ENCODE measurements at places on chromosomes 1 and 21. TPM values are rescaled to one million over a fixed set of nuclear protein-coding genes. Genes with fewer than 3 reads are reported as not detected.

The OR2G6 gene
- not detected for total RNA-seq

GRCh38 chr1:89098857-89099256, 27.1 kb downstream of the GBP2 start:
- no peaks in the 10 kb centered on the region for H3K27me3 ChIP-seq
- H3K4me1 ChIP-seq: no peaks in the 10 kb centered on the region
- H3K27ac ChIP-seq: no peak overlapping the region
- H3K36me3 ChIP-seq: no peaks in the 10 kb centered on the region

DNA sequence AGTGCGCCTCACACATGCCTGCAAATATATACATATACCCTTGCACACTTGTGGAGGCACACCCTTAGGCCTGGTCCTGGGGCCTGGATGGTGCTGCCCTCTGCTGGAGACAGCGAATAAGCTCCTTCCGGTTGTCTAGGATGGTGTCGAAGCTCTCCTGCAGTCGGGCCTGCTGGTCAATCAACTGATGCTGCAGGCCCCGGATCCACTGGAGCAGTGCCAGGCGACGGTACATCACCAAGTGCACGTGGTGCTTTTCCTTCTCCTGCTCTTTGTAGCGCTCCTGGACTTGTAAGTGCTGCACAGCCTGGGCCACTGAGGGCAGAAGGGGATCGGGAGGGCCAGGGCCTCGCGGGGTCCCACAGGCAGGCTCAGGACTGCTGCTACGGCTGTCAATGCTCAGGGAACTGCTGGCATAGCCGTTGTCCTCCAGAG, 3.1 kb downstream of the C1orf216 start:
- no peaks in the 10 kb centered on the region for H3K27me3 ChIP-seq
- no peaks in the 10 kb centered on the region for H3K4me1 ChIP-seq
- H3K27ac ChIP-seq: no peak overlapping the region
- DNase-seq: peak; percentile 57

- no peaks in the 10 kb centered on the region for H3K36me3 ChIP-seq
- H3K4me1 ChIP-seq: no peaks in the 10 kb centered on the region
- no peak for DNase-seq
- H3K27ac ChIP-seq: no peak overlapping the region
- H3K4me3 ChIP-seq: no peak overlapping the region
- no peaks in the 10 kb centered on the region for H3K27me3 ChIP-seq
Measured at GRCh38 chr21:44618504-44618903, 6.6 kb downstream of the KRTAP10-8 start.

DNA sequence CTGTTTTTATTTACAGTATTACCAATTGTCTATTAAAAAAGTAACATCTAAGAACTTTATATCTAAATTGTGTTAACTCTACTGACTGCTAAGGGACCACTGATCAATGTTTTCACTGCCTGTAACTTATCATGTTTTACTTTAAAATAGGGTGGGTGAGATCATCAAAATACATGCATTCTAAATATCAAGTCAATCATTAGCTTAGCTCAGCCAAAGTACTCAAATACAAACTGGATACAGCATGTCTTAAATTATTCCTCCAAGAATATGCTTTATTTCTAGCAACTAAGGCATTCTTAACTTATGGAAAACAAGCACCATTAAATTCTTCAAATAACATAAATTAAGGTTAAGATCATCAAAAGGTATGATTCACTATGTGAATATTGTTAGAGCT, 638.7 kb upstream of the RGS18 start:
- H3K36me3 ChIP-seq: no peaks in the 10 kb centered on the region
- H3K4me1 ChIP-seq: peaks cover 6% of the 10 kb centered on the region
- H3K27me3 ChIP-seq: no peaks in the 10 kb centered on the region
- DNase-seq: no peak

The CLEC20A gene
- total RNA-seq: not detected

GRCh38 chr1:15206418-15207030, 40.5 kb upstream of the FHAD1 start:
- peak overlapping the region; percentile 53 for H3K27ac ChIP-seq
- no peak overlapping the region for H3K4me3 ChIP-seq
- H3K36me3 ChIP-seq: no peaks in the 10 kb centered on the region
- no peaks in the 10 kb centered on the region for H3K27me3 ChIP-seq

GRCh38 chr1:169584483-169585144, 1.7 kb downstream of the F5 start:
- no peak overlapping the region for H3K27ac ChIP-seq
- peaks cover 6% of the 10 kb centered on the region for H3K4me1 ChIP-seq
- no peaks in the 10 kb centered on the region for H3K36me3 ChIP-seq

DNA sequence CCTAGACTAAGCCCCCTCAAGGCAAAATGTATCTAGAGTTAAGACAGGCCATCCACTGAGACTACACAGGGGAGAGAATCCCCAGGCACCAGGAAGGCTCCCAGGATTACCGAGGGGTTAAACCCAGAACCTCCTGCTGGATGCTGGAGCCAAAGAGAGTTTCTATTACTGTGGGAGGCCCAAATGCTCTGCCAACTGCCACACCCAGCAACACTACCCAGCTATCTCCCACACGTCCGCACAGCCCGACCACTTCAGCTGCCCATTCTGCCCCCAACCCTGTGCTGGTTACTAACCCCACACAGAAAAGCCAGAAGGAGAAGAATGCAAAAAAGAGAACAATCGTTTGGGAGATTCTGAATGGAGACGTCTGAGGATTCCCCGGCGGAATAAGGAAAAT, 63.6 kb downstream of the CD46 start:
- no peaks in the 10 kb centered on the region for H3K27me3 ChIP-seq
- no peaks in the 10 kb centered on the region for H3K4me1 ChIP-seq
- H3K27ac ChIP-seq: peak overlapping the region; percentile 22
- no peak for DNase-seq

The LY9 gene
- total RNA-seq: not detected

- peaks cover 38% of the 10 kb centered on the region for H3K4me1 ChIP-seq
- DNase-seq: no peak
- no peaks in the 10 kb centered on the region for H3K36me3 ChIP-seq
- no peaks in the 10 kb centered on the region for H3K27me3 ChIP-seq
- H3K4me3 ChIP-seq: peak overlapping the region; percentile 65
- no peak overlapping the region for H3K27ac ChIP-seq
Measured at GRCh38 chr1:3610527-3611169, 660 bp downstream of the MEGF6 start.

GRCh38 chr1:9877962-9878361, 32.1 kb downstream of the CTNNBIP1 start:
- no peak overlapping the region for H3K27ac ChIP-seq
- H3K4me3 ChIP-seq: no peak overlapping the region
- no peak for DNase-seq
- H3K4me1 ChIP-seq: no peaks in the 10 kb centered on the region
- no peaks in the 10 kb centered on the region for H3K27me3 ChIP-seq
- H3K36me3 ChIP-seq: no peaks in the 10 kb centered on the region

GRCh38 chr21:43343992-43344886, 82.7 kb downstream of the SIK1 start:
- no peaks in the 10 kb centered on the region for H3K27me3 ChIP-seq
- H3K4me3 ChIP-seq: no peak overlapping the region
- DNase-seq: peak; percentile 64
- peaks cover 63% of the 10 kb centered on the region for H3K4me1 ChIP-seq

DNA sequence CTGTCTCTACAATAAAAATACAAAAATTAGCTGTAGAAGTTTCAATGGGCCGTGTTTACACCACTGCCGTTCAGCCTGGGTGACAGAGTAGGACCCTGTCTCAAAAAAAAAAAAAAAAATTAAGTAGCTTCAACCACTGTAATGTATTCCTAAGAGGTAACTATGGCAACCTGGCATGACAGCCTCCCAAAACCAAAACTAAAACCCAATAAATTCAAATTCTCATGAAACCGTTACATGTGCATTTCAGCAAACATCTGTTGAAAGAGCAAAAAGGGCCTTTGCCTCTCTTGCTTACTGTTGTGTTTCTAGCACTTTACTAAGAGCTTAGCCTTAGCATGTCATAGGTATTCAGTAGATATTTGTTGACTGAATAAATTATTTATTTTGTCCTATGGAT, 33.5 kb downstream of the ODR4 start:
- H3K27ac ChIP-seq: no peak overlapping the region
- H3K36me3 ChIP-seq: no peaks in the 10 kb centered on the region
- H3K27me3 ChIP-seq: no peaks in the 10 kb centered on the region
- no peaks in the 10 kb centered on the region for H3K4me1 ChIP-seq

- no peak overlapping the region for H3K27ac ChIP-seq
- H3K36me3 ChIP-seq: no peaks in the 10 kb centered on the region
- H3K4me3 ChIP-seq: no peak overlapping the region
- H3K27me3 ChIP-seq: no peaks in the 10 kb centered on the region
Measured at GRCh38 chr1:154943649-154944400, 7.3 kb upstream of the PMVK start.

DNA sequence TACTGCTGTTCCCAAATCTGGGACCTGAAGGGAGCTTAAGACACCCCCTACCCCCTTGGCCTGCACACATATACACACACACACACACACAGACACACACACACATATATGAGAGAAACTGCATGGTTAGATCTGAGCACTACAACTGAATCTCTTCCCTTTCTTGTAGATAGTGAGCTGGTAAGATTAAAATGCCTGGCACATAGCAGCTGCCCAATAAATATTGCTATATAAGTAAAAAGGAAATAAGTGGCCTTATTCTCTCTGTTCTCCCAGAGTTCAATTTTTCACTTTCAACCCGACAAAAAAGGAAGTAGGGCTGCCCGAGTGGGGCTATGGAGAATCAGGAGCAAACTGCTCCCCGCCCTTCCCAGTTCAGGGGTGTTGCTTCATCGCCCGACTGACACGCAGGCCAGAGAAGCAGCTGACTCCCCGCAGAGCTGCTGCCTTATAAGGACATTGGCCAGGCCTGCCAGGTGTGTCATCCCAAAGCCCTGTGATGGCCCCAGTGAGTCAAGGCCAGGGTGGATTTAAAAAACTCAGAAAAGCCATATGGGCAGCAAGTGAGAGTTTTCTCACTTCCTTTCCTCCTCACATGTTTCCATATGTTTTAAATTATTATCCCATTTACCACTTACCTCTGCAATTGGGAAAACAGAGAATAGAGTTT, 106.5 kb upstream of the SLC44A3 start:
- H3K27me3 ChIP-seq: no peaks in the 10 kb centered on the region
- H3K27ac ChIP-seq: no peak overlapping the region
- H3K36me3 ChIP-seq: no peaks in the 10 kb centered on the region
- peak; percentile 86 for DNase-seq

The XCL2 gene
- not detected for total RNA-seq

The SYDE2 gene
- total RNA-seq: 19.9 TPM

DNA sequence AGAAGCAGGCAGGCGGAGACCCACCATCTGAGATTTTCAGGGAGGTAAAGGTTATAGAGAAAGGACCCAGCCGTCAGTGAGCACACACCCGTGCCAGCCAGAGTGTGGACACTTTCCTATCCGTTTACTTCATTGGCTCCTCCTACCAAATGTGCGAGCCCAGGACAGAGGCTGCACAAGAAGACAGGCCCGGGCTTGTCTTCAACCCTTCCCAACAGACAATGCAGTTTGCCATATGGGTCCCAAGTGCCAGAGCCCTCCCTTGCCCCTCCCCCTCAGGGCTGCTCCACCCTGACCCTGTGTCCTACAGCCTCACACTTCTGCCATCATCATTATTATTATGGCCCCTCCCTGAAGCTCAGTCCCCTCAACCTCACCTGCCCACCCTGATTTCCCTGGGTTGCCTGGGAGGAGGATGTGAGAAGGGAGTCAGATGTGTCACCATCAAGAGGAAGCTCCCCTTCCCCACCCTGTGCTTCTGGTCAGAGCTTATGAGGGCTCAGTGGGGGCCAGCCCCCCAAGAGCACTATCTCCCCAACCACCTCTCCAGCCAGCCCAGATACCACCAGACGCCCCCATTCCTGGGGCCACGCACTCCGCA, 9.4 kb downstream of the LAPTM5 start:
- DNase-seq: no peak
- peaks cover 17% of the 10 kb centered on the region for H3K4me1 ChIP-seq
- no peak overlapping the region for H3K4me3 ChIP-seq
- peak overlapping the region; percentile 76 for H3K27ac ChIP-seq

All from Caco-2 (cell line).